Kidney glomerular epithelial cell (primary cell): ENCODE measurements at places on chromosomes 6 and 20.
A peak's percentile ranks its signal among the peaks of the same experiment; 100 is the strongest.

DNA sequence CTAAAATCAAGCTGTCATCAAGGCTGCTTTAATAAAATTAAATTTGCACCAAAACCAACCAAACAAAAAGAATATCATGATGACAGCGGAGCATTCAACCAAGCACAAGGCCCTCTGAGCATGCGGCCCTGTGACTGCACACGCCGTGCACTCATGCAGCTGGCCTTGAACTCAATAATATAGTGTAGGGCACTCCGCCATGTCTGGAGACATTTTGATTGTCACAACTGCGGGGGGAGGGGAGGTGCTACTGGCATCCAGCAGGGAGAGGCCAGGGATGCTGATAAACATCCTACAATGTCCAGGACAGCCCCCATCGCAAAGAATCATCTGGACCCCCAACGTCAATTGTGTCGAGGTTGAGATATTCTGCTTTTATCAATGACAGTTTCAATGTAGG is 9.7 kb downstream of the MOCS3 start:
- DNase-seq = no peak

- DNase-seq = no peak
Measured at GRCh38 chr6:108235127-108235526, 25.7 kb downstream of the SNX3 start.

DNA sequence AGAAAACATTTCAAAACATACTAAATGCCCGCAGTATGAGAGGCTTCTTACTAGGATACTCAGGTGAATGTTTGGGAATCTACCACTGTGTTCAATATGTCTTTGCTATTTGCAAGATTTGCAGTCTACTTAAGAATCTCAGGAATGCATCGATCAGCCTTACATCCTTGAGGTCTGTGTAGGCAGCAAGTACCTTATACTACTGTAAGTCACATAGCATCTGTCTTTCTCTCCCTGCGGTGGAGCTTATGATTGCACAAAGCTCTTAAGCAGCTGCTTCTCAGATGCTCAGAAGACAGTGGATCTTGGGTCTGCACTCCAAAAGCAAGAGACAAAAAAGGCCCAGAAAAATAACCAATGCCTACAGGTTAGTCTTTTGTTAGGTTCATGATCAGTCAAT is 21.4 kb downstream of the PCSK2 start:
- DNase-seq = no peak

DNA sequence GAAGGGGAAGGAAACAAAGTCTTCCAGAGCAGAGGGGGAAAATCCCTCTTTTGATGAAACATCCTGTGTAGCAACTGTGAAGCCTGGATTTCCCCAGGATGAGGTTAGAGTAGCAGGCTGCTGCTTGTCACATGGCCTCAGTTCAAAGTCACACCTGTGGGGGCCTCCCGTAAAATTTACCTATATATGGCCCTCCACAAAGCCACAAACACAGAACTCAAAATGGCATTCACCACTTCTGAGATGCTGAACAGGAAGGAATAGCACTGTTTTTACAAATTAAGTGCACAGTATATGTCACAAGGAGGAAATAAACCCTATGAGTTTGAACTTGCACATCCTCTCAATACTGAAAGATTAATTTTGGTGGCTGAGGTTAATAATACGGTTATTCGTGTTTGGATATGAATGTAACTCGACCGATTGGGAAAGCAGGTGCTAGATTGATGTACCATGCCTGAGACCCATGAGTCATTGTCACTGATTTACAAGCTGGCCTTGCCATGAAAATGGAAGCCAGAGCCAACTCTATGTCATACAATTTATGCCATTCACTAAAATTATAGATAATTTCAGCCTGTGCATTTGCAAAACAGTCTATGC is 70.6 kb downstream of the SGK1 start:
- no peak for DNase-seq

DNA sequence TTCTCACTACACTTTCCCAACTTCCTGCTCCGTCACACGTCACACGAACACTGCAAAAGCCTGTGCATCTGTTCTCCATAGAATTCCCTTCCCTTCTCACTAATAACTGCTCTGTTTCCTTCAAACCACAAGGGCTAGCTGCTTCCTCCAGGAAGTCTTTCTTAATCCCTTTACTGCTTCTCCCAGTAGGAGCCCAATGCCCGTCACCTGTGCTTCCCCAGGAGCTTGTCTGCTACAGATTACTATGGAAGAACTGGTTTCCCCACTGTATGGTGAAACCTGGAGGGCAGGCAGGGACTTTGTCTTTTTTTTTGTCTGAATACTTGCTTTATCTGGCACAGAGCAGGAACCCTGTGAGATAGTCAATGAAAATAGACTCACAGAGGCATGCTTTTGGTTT is 444.7 kb upstream of the MAP3K7 start:
- DNase-seq = no peak

GRCh38 chr6:166559211-166559610 is 27.3 kb downstream of the RAMACL start:
- DNase-seq = peak; percentile 1

DNA sequence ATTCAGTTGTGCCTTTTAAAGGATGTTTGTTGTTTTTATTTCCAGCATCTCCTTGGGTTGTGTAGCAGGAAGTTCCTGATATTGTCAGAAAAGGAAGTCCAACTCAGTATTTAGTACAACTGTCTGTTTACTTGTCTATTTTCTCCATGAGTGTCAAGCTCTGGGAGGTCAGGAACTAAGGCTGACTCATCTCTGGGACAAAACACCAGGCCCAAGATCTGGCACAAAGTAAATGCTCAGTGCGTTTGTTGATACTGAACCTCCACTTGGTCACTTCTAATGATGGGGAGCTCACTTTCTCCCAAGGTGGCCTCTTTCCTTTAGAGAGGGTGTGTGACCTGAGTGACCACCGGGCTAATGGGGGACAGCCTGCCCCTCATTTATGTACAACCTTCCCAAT is 12.6 kb upstream of the PIGU start:
- DNase-seq = no peak

DNA sequence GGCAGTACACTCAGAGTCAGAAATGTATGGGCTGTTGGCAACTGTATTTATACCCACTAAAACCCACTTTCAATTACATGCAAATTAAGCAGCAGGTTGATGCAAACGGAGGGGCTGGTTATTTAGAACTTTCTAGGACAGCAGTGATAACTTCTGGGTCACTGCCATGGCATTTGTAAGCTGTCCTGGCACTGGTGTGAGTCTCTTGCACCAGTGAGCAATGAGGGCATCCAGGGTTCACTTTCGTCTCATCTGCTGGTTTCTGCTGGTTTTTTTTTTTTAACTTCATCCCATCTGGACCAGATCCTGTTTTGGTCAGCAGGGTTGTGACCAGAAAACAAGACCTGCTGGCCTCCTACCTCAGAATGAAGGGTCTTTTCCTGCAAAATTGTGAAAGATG is 49.2 kb downstream of the CDH26 start:
- no peak for DNase-seq

GRCh38 chr20:24960302-24960801 is 11.3 kb downstream of the CST7 start:
- DNase-seq = no peak

DNA sequence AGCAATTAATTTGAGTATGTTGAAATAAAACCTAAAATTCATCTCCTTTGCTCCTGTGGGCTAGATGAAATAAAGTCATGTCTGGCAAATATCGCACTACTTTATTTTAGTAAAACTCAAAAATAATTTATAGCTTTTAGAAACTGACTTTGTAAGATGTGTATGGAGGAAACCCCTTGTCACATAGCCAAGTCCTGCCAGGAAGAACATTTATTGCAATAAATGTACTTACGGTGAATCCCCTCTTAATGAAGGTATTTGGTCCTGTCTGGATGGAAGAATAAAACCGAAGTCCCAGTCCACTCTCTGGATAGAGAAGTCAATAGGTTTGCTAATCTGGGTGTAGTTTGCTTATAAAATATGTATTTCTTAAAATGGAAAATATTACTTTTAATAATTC is 1226.8 kb upstream of the MAP3K7 start:
- no peak for DNase-seq

DNA sequence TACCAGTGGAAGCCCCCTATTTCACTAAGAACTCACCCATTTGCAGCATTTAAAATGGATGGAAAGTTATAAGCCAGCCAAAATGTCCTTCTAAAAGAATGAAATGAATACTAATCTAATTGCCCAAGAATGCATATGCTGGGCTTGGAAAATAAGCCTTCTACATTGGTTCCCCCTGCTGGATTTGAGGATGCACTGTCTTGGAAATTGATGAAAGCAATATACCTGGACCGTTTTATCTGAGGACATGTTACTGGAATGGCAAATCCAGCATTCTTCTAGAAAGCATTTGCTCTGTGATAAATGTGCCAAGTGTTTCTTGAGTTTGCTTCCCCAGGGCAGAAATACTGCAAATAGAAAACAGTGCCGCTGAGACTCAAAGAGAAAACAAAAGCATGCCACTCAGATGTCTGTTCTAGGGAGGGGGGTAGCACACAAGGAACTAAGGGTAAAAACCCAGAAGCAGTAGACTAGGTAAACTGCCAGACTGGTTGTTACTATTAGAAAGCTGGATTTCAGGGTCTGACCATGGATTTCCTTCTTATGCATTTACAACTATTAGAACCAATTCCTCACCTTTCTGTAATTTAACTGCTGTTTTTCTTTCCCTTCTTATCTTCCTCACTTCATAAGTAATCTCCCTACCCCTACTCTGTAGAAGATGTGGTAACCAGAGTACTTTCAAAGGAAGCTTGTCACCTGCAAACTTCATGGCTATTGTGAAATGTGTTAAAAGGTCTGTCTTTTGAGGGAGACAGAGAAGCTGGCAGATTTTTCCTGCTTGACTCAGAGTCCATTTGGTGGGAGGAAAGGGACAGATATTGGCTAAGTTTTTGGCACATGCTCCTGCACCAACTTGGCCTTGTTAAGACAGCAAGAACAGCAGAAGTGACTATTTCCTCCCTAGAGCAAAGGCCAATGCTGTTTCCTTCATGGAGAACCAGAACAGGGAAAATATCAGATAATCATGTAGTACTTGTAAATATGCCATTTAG is 642.6 kb downstream of the KIF16B start:
- DNase-seq = peak; percentile 52

GRCh38 chr6:169700296-169700695 is 1.5 kb downstream of the WDR27 start:
- DNase-seq = no peak

GRCh38 chr20:20972490-20972889 is 133.7 kb downstream of the LINC00237 start:
- no peak for DNase-seq

DNA sequence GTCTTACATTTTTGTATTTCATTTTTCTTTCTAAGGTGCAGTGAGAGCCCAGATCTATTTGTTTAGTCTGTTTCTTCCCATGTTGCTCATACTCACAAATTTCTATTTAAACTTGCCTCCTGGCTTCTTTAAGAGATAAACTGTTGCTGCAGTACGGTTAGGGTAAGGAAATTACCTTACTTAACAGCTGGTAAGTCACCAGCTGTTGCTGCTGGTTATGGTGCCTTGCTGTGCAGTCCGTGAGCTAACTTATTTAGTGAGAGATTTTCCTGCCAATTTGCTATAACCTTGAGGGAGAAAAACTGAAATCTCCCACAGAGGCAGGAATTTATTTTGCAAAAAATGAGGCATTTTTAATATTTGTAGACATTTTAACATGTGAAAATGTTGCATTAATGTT is 261.0 kb downstream of the UST start:
- no peak for DNase-seq

- no peak for DNase-seq
Measured at GRCh38 chr20:20519269-20519668, 151.4 kb downstream of the INSM1 start.

- peak; percentile 53 for DNase-seq
Measured at GRCh38 chr20:19995220-19995863, 21.8 kb upstream of the NAA20 start.

DNA sequence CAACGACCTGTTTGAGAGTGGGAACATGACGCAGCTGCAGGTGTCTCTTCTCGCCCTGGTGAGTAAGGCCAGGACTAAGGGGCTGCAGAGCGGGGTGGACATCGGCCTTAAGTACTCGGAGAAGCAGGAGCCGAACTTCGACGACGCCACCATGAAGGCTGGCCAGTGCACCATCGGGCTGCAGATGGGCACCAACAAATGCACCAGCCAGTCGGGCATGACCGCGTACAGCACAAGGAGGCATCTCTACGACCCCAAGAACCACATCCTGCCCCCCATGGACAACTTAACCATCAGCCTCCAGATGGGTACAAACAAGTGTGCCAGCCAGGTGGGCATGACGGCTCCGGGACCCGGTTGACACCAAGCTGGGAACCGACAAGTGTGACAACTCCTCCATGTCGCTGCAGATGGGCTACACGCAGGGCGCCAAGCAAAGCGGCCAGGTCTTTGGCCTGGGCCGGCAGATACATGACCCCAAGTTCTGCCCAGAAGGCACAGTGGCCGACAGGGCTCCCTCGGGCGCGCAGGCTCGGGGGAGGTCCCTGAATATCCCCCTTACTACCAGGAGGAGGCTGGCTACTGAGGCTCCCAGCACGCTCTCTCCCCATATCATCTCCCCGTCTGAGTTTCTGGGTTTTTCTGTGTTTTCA is 15.9 kb upstream of the AMD1 start:
- no peak for DNase-seq

DNA sequence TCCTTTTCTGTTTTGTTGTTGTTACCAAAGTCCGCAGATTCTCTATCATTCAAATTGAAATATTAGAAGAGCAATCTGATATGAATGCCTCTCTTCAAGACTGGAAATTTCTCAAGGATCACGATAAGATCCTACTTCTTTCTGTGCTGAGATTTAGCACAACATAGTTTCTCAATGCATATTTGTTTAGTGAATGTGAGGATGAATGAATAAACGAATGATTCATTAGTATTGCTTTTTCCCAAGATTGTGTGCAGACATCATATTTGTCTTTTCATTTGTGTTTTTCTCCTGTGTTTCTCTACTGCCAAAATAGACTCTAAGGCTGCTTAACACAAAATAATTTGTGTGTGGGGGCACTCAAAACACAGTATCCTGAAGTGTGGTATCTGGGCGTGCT is 862.7 kb upstream of the MAP3K7 start:
- no peak for DNase-seq

DNA sequence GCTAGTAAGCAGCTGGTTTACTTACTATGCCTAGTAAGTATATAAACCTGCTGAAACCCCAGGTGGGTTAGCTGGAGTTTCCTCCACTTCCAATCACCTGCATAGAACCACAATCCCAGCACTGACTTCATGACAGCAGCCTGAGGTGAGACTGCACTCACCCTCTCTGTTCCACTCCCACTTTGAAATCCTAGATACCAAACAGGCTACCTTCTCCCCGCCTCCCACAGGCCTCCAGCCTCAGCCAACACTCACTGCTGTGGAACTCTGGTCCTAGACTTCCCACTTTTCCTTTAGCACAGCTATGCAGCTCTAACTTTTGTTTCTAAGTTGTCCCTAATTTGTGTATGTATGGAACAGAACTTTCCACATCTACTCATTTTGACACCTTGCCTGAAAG is 149.7 kb upstream of the ARID1B start:
- DNase-seq = no peak

GRCh38 chr6:138291036-138291848 is 73.0 kb upstream of the PBOV1 start:
- DNase-seq = no peak

DNA sequence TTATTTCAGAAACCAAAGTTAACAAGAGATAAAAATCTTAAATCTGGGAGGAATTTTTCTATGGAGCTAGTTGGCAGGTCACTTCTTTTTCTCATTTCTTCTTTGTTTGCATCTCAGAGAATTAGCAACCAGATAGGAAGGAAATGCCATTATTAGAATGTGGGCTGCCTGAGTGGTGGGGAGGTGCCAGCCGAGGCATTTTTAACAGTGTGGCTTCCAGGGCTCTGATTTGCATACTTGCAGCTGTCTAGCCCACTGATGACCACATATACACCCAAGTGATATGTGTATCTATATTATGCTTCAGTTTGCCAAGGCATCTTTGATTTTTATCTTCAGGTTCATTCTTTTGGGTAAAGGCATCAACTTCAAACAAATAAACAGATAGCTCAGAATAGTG is 206.7 kb downstream of the CLIC5 start:
- DNase-seq = no peak
